Fibroblast of the aortic adventitia (primary cell): ENCODE measurements at places on chromosomes 1 and 21. TPM values are rescaled to one million over a fixed set of nuclear protein-coding genes. Genes with fewer than 3 reads are reported as not detected.

Gene TFB2M
- 22.2 and 23.8 TPM in 2 replicates for total RNA-seq

Gene HHIPL2
- 0.18 TPM in 1 of 2 replicates, not detected in the other for total RNA-seq

Gene SERTAD4
- 16.7 TPM in 1 of 2 replicates, not detected in the other for total RNA-seq

Gene NFIA
- 32.0 and 42.0 TPM in 2 replicates for total RNA-seq

Gene CACNA1S
- not detected in 2 replicates for total RNA-seq

Gene OR6K3
- not detected in 2 replicates for total RNA-seq

Gene SLAMF9
- total RNA-seq: not detected in 2 replicates

Gene SHE
- total RNA-seq: 0.09 and 0.49 TPM in 2 replicates

Gene LEFTY1
- not detected in 2 replicates for total RNA-seq

Gene RIPPLY3
- total RNA-seq: not detected in 2 replicates

Gene CERS2
- total RNA-seq: 26.1 and 138 TPM in 2 replicates

Gene PRR9
- total RNA-seq: not detected in 2 replicates

Gene VWA5B1
- not detected in 2 replicates for total RNA-seq

Gene FCRL5
- total RNA-seq: not detected in 2 replicates

Gene C1orf74
- 2.4 and 3.6 TPM in 2 replicates for total RNA-seq

Gene LELP1
- not detected in 2 replicates for total RNA-seq

Gene HES3
- total RNA-seq: not detected in 2 replicates

Gene SPRR1A
- not detected in 2 replicates for total RNA-seq

Gene MR1
- total RNA-seq: 18.6 and 21.6 TPM in 2 replicates

Gene CFH
- total RNA-seq: 105 and 517 TPM in 2 replicates

Gene LCE2C
- not detected in 2 replicates for total RNA-seq

Gene SH3BGR
- 6.2 and 11.0 TPM in 2 replicates for total RNA-seq

Gene TTC39A
- 0.25 and 2.0 TPM in 2 replicates for total RNA-seq

Gene GNAT2
- total RNA-seq: 0.18 TPM in 1 of 2 replicates, not detected in the other

Gene THEM5
- total RNA-seq: not detected in 2 replicates

Gene C1orf105
- total RNA-seq: not detected in 2 replicates

Gene FAM177B
- total RNA-seq: not detected in 2 replicates

Gene S100A5
- 0.99 TPM in 1 of 2 replicates, not detected in the other for total RNA-seq

Gene SGIP1
- 2.1 and 21.1 TPM in 2 replicates for total RNA-seq

Gene FCER1G
- not detected in 2 replicates for total RNA-seq

Gene SHISAL2A
- total RNA-seq: not detected in 2 replicates

Gene GJA8
- total RNA-seq: not detected in 2 replicates

Gene AGO4
- 7.7 and 13.5 TPM in 2 replicates for total RNA-seq

Gene PDC
- 0.27 TPM in 1 of 2 replicates, not detected in the other for total RNA-seq

Gene TIAM1
- 7.8 and 15.1 TPM in 2 replicates for total RNA-seq

Gene C1orf87
- total RNA-seq: not detected in 2 replicates

Gene PDE4B
- total RNA-seq: 2.3 and 8.7 TPM in 2 replicates

Gene PEX19
- 39.1 and 55.1 TPM in 2 replicates for total RNA-seq

Gene RGS16
- total RNA-seq: 2.3 and 2.5 TPM in 2 replicates

Gene RIMKLA
- 0.09 TPM in 1 of 2 replicates, not detected in the other for total RNA-seq

Gene CSMD2
- 0.82 and 6.6 TPM in 2 replicates for total RNA-seq

Gene SLAMF8
- total RNA-seq: not detected in 2 replicates

Gene EPHA8
- not detected in 2 replicates for total RNA-seq

Gene VSIG8
- not detected in 2 replicates for total RNA-seq

Gene CRNN
- not detected in 2 replicates for total RNA-seq

Gene ADORA3
- total RNA-seq: not detected in 2 replicates

Gene CR1L
- total RNA-seq: not detected in 2 replicates

Gene TNFAIP8L2
- total RNA-seq: not detected in 2 replicates

Gene EPS8L3
- not detected in 2 replicates for total RNA-seq

Gene SLC35A3
- 15.0 and 35.8 TPM in 2 replicates for total RNA-seq
